ENCODE measurements at places on chromosomes 2 and 18.

DNA sequence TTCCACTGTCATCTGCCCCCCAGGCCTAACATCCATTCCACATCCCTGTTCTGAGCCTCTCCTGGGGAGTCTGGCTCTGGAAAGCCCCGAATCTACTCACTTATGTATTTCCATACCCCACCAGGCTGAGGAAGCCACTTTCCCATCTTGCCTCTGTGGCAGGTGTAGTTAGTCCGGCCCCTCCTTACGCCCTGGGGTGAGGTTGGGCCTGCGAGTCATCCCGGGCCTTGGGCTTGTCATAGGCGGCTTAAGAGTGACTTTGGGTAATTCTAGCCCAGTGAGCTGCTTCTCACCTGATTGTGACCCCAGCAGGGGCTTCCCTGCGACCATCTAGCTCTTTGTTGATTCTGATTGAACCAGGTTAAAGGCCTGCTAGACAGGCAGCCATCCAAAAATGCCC lies 21.1 kb downstream of the PCARE start:
- no peak for DNase-seq

DNA sequence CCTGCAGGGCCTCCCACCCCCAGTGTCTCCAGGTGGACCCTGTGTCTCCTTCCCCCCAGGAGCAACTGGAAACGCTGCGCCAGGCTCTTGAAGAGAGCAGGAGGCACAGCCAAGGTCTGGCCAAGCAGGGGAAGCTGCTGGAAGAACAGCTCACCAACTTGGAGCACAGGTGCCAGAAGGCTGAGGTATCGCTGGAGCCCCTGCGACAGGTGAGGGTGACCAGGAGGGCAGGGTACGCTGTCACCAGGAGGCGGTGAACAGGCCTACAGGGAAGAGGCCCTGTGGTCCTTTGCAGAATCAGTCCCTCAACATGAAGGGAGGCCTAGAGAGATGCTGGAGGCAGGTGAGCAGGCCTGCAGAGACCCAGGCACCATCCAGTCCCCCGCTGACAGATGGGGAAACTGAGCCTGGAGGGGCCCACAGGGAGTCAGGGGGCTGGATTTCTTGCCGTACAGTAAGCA lies 15.6 kb upstream of the SNED1 start:
- DNase-seq: no peak

DNA sequence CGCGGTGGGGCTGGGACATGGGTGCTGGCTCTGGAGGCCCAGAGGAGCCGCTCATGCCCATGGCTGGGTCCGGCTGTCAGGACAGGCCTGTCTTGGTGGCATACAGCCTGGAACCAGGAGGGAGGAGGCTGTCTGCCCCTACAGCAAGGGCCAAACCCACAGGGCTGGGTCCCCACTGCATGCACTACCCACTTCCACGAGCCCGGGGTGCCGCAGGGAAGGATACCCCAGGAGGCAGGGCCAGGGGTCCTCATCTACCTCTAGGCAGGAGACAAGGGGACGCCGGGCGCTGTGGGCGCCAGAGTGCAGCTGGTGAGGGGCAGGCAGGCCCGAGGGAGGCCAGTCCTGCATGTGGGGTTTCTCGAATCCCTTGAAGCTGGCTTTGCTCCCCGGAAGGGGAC lies 95.1 kb upstream of the GPC1 start:
- DNase-seq: no peak

DNA sequence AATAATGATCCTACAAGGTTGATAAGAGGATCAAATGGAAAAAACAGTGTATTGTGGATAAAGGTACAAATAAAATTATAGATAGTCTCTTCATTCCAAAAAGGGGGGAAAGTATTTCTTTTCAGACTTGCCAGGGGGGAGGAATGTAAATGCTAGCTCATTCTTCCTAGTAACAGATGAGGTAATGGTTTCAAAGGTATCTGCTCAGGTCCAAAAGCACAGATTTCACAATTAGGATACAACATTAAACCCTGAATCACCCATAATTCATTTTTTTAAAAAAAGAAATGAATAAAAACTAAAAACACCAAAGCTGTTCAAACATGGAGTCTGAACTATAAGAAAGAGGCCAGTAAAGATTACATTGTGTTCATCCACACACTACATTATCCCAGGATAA lies 142.0 kb downstream of the ATAD2B start:
- DNase-seq: no peak

DNA sequence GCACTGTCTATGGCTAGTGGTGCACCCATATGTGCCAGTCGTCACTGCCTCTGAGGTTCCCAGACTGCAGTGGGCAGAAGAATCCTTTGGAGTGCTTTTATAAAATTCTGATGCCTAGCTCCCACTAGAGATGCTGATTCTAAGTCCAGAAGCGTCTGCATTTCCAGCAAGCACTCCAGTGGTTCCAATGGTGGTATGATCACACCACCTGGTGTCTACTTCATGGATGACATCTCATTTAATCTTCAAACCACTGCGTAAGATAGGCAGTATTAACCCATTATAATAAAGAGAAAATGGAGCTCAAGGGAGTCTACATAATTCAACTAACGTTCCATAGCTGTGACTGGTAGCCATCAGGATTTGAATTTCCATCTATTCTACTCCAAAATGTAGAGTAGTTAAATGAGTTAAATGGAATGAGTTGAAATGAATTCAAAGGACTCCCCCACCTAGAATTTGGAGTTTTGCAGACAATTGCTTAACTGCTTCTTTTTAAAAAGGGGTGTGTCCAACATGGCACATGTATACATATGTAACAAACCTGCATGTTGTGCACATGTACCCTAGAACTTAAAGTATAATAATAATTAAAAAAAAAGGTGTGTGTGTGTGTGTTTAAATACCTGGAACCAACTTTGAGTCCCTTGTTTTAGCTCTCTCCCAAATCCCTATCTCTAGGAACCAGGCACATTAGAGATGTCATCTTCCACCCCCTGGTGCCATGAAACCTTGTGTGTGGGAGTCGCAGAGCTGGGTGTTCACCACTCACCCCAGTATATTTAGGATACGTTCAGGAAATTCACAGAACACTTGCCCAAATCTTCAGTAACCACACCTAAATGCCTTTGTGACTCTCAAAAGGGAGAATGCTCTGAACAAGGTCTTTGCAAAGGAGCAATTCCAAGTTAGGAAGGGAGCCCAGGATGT lies 14.1 kb downstream of the LAMA3 start:
- DNase-seq: no peak

GRCh38 chr2:158021226-158021625 lies 80.5 kb upstream of the UPP2 start:
- no peak for DNase-seq

GRCh38 chr2:201644001-201644400 lies 698 bp upstream of the TMEM237 start:
- no peak for DNase-seq

- no peak for DNase-seq
Measured at GRCh38 chr2:102872388-102872787, 110.6 kb downstream of the TMEM182 start.

- no peak for DNase-seq
Measured at GRCh38 chr2:42927334-42928160, 135.2 kb upstream of the HAAO start.

DNA sequence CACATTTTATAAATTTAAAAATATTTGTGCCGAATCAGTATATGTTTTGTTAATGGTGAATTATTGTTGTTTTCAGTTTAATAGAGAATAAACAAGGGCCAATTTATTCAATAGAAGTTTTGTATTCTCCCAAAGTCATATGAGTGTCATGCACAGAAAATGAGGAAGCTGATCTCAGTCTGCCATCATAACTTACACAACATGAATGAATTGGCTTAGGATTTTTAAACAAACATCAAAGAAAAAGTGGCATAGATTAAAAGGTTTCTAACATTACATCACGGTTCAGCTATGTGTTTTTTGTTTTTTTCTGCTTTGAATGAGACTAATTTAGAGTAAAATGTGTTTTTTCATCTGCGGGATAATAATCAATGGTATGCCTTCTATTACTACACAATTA lies 123.4 kb upstream of the CTNNA2 start:
- no peak for DNase-seq

DNA sequence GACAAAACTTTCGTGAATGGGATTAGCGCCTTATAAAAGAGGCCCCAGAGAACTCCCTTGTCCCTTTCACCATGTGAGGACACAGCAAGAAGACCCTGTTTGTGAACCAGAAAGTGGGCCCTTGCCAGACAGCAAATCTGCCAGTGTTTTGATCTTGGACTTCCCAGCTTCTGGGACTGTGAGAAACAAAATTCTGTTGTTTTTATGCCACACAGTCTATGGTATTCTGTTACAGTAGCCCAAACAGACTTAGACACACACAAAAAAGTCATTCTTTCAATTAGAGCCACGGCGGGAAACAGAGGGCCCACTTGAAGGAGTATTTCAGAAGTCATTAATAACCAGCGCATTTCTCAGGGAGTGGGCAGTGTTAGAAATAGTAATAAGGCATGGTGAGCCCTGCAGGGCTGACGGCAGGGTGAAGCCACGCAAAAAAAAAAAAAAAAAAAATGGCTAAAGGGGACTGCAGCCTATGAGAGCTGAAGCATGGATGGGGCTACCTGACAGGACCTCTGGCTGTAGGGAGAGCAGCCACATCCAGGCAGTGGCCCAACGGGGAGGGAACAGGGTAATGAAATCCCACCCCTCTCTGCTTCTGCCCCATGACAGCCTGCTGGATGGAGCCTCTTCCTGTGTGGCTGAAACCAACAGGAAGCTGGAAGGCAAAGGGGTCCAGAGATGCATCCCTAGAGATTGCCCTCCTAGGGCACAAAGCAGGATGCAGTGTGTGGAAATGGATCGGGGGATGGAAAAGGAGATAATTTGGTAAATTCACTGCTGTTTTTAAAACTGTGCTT lies 189.3 kb downstream of the KCNS3 start:
- no peak for DNase-seq

GRCh38 chr2:58065248-58065647 lies 18.6 kb downstream of the VRK2 start:
- DNase-seq: no peak

DNA sequence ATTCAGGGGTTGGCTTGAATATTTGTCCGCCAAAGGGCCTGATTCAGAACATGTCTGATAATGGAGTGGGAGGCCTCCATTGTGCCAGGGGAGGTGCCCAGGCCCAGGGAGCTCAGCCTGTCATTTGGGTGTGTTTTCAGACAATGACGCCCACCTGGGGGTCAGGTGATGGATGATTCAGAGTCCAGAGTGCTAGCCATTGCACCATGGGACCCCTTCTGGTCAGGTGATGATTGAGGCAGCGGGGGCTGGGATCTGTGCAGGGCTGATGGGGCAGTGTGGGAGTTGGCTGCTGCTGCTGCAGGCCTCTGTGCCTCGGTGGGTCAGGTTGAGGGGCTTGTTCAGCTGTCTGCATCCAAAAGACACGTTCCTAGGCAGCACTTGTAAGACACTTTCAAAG lies 8.3 kb upstream of the ARHGEF4 start:
- no peak for DNase-seq

DNA sequence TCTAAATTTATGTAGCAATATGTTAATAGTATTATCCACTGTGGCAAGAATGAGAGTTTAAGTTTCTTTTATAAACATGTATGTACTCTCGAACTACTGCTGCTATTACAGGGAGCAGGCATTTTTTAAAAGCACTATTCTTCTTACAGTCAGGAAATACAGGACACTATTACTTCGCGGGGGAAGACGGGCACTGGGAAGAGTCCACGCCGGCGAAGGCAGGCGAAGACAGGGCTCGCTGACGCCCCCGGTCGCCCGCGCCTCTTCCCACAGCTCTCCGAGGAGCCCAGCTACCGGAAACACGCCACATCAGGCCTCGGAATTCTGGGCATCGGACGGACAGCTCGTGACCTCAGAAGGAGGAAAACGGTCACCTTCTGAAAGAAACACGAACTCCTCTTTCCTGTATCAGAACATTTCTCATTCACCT lies 90.2 kb downstream of the FAM161A start:
- DNase-seq: no peak

DNA sequence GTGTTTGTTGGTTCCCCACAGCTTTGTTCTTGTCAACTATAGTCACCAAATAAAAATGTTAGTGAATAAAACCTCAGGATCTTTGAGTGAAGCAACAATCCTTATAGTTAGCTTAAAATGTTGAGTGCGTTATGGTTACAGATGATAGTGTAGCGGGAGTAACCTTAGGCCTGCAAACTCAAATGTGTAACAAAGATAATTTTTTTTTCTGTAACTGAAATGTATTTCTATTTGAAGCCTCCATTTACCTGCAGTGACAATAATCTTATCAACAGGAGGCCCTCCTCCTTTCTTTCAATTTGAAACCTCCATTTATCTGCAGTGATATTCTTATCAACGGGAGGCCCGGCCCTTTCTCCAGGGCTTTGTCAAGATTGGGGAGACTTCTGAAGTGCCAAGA lies 3.1 kb upstream of the C2orf49 start:
- no peak for DNase-seq

- DNase-seq: no peak
Measured at GRCh38 chr2:119234021-119235019, 10.7 kb downstream of the STEAP3 start.

DNA sequence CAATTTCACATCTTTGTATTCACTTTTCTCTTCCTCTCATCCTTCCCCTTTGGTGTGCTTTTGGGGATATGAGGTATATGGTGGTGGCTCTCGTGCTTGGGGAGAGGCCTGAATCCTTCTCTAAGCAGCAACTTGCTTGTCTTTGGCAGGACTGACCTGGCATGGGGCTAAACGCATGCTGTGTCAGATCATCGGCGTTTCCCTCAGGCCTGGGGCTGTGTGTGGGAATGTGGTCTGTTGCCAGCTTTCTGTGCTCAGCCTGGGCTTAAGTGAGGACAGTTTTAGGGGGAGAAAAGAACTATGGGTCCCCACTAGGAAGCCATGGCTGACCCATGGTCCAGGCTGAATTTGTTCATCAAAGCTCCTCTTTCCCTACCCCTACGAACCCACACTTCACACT lies 60.7 kb downstream of the TET3 start:
- DNase-seq: no peak

DNA sequence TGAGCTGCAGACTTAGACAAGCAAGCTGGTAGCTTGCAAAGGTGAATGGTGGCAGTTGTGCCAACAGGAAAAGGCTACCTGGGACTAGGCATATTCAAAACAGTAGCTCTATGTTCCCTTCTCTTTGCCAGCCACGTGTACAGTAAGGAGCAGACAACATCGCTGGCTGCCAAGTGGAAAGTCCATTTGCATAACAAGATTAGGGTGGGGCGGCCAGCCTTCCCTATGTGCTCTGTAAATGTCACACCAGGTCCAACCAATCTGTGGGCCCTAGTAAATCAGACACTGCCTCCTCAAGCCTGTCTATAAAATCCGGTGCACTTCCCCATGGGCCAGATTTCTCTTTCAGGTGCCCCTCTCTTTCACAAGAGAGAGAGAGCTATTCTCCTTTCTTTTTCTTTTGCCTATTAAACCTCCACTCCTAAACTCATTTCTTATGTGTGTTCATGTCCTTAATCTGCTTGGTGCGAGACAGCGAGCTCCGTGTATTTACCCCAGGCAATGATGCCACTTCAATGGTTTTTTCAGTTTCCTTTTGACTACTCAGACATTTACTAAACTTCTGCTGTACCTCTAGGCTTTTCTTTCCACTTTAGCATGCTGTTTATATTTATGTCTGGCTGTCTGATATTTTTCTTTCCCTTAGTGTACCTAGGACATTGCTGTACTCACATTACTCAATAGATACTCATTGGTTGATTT lies 297.4 kb upstream of the GCFC2 start:
- no peak for DNase-seq

Data from stimulated activated CD4-positive, alpha-beta T cell treated with anti-CD3 and anti-CD28 coated beads, Interleukin-4, amount 100 ng/mL, for 1 hour (primary cell).